ENCODE measurements at places on chromosomes 11 and 22.
A peak's percentile ranks its signal among the peaks of the same experiment; 100 is the strongest.

GRCh38 chr22:40024201-40025061 is 29.7 kb downstream of the FAM83F start:
- peak; percentile 69 for DNase-seq

DNA sequence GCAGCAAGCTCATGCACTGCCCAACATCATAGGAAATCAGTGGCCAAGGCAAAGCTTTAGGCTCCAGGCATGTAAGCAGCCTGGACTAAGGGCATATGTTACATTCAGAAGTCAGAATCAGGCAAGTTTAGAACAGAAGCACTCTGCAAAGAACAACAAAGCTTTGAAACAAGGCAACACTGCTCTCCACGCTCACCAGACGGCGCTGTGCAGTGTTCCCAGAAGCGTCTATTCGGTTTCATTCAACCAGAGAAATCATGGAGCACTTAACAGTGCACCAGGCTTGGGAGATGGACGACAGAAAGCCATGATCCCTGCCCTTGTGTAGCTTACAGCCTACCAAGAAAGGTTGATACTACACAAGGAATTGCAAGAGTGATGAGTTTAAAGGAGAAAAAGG is 555.8 kb downstream of the BUD13 start:
- DNase-seq: peak; percentile 29

- peak; percentile 82 for DNase-seq
Measured at GRCh38 chr11:35170503-35170902, 31.5 kb downstream of the CD44 start.

- peak; percentile 40 for DNase-seq
Measured at GRCh38 chr11:105609832-105610781, at the start of gene GRIA4. Gene GRIA4, plus strand, starts transcription at chr11:105610073. Its CDS starts 925 bp downstream, at chr11:105610998.

GRCh38 chr11:64566042-64566914 is 24.7 kb upstream of the SLC22A12 start:
- peak; percentile 73 for DNase-seq

DNA sequence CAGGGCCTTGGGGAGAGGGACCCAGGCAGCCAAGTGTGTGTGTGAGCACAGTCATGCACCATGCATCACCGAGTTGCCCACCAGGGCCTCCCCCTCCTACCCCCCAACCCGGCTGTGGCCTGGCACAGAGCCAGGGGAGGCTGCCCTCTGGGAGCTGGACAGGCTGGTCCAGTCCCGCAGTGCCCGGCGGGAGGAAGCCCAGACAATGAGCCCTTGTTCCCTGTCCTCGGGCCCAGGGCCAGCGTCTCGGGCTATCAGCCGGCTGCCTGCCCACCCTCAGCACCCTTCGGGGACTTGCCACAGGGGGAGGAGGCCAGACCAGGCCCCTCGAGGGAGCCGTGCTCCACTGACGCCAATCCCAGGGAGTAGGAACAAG is 4.5 kb downstream of the LRRC75B start:
- DNase-seq: no peak

DNA sequence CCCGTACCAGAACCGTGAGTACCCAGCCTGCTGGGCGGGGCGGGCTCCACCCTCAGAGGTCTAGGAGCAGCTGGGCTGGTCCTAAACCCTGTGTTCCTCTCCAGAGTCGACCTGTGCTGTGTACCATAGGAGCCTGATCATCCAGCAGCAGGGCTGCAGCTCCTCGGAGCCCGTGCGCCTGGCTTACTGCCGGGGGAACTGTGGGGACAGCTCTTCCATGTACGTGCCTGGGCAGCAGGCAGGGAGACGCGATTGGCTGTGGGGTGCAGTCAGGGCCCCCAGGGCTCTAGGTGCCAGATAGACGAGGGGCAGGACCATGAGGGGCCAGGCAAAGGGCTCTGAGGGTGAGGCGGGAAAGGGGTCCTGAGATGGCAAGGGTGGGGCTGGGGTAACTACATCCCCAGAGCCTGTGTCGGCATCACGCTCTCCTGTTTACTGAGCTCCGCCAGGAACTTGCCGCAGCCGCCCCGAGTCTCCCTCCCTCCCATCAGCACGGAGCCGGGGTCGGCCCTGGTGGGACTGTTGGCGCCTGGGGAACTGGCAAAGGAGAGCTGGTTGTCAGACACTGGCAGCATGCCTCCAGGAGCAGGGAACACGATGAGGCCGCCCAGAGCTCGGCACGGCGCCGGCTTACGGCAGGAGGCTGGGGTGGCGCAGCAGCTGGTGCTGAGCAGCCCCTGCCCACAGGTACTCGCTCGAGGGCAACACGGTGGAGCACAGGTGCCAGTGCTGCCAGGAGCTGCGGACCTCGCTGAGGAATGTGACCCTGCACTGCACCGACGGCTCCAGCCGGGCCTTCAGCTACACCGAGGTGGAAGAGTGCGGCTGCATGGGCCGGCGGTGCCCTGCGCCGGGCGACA is 22.9 kb upstream of the MUC5B start:
- DNase-seq: no peak

DNA sequence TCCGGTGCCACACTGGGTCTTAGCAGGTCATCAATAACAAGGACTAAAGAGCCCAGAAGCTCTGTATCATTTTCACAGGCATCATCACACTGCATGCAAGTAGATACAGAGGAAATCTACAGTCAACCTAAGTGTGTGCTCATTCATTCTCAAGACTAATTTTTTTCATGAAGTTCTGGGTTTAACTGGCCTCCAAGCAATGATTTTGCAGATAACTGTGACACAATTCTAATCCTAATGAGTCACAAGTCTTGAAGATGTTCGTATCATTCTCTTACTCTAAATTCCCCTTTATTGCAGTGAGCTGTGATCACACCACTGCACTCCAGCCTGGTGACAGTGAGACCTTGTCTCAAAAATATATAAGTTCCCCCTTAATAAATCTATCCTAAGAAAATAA is 2.5 kb downstream of the OR52W1 start:
- DNase-seq: peak; percentile 40

GRCh38 chr11:405323-405953 is 9.4 kb downstream of the SIGIRR start:
- peak; percentile 16 for DNase-seq

DNA sequence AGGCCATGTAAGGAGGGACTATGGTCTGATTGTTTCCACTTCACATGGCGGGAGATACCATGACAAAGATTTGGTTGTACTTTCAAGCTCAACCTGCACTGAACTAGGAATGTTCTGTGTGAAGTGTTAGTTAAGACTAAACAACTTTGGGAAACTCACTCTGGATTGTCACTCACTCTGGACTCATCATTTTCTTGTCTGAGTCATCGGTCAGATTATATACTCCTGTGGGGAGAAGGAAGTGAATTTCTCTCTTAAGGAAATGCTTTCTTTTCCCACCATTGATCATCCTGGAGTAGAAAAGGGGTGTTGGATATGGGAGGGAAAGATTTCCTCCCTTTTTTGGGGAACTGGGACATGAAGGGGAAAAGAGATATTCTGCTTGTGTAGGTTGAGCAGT is 26.9 kb upstream of the CAT start:
- DNase-seq: peak; percentile 19

GRCh38 chr11:93131709-93132108 is 66.1 kb downstream of the SLC36A4 start:
- DNase-seq: no peak

DNA sequence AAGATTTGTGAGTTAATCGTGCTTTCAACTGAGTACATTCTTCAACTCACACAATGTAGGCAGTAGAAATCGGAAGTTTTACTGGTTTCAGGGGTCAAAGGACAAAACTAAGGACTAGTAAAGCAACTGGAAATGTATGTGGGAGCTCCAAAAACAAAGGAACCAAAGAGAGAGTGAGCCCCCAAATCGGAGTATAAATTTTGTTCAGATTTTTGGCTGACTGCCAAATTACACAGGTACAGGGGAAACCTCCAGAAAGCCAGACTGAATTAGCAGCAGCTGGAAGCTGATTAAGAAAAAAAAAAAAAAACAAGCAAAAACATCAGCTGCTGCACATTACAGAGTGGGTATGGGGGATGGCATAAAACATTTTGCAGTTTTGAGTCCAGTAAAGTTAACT is 75.2 kb upstream of the GNAZ start:
- no peak for DNase-seq

GRCh38 chr11:65803797-65804492 is 17.1 kb downstream of the OVOL1 start:
- DNase-seq: no peak

GRCh38 chr11:93718057-93718563 is 23.2 kb downstream of the TAF1D start:
- DNase-seq: no peak

DNA sequence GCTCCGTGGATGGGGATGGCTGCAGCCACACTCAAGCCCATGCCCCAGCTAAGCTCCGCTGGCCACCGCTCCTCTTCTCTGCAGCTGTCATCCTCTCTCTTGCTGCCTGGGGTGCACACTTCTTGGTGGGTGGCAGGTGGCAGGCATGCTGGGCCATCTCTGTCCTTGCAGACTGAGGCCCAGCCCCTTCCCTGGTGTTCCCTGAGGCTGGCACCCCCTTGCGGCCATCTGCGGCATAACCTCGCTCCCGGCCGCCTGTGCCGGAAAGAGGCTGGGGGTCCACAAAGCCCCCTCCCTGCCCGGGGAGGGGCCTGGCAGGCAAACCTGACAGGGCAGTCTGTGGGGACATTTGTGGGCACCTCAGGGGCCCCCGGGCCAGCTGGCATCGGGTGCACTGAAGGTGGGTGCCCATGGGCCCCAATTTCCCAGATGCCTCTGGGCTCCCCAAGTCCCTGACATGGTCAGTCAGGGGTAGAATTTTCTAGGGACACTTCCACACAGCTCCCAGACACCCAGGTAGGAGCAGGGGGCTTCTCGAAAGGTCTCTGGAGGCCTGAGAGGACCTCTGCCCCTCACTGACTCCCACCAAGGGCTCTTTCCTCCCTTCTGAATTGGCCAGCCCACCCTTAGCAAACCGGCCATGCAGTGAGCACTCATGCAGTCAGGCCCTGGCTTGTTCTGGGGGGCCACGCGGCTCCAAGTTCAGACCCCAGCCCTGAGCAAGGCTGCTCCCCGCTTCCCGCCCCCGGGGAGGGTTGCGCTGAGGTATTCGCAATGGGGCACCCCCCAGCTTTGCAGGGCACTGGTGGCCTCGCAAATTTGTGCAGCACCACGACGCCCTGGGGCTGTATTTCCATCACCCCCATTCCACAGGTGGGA is 23.5 kb upstream of the TH start:
- DNase-seq: peak; percentile 37

DNA sequence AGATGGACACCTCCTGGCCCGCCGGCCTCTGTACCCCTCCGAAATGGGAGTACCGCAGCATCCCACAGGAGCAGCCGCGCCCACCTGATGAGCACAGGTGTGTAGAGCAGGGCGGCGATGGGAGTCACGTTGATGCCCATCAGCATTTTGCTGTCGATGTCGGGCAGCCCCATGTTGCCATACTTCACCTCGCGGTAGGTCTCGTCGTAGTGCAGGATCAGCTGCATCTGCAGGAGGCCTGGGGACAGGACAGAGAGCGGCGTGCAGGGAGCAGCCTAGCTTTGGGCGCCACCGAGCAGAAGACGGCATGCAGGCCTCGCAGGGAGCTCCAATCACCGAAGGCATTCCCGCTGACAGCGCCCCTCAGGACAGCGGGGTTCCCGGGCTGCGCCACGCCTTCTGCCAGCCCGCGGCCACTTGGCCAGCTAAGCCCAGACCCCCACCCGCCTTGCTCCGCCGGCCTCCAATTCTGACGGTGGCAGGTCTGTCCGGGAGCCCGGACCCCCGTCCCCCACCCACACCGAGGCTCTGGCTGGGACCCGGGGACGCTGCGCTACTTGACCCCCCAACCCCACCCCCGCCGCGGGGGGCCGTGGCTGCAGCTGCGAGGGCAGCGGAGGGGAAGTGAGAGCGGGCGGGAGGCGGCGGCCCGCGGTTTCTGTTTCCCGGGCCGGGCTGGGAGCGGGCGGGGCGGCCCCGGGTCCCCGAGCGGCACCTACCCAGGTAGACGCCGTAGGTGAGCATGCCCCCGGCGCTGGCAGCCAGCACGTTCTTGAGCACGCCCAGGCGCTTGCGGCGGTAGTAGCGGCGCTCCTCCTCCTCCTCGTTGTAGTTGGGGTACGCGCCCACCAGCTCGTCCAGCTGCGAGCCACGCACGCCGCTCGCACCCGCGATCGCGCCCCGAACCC is 705 bp downstream of the UNC93B1 start:
- DNase-seq: peak; percentile 33

DNA sequence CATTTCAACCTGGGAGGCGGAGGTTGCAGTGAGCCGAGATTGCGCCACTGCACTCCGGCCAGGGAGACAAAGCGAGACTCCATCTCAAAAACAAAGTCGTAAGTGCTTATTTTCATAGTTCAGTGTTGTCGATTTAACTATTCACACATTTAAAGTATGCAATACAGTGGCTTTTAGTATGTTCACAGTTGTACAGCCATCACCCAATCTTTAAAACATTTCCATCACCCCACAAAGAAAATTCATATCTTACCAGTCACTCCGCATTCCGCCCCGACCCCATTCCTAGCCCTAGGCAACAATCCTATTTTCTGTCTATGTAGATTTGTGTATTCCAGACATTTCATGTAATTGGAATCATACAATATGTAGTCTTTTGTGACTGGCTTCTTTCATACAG is 11.9 kb downstream of the IPO7 start:
- peak; percentile 53 for DNase-seq

DNA sequence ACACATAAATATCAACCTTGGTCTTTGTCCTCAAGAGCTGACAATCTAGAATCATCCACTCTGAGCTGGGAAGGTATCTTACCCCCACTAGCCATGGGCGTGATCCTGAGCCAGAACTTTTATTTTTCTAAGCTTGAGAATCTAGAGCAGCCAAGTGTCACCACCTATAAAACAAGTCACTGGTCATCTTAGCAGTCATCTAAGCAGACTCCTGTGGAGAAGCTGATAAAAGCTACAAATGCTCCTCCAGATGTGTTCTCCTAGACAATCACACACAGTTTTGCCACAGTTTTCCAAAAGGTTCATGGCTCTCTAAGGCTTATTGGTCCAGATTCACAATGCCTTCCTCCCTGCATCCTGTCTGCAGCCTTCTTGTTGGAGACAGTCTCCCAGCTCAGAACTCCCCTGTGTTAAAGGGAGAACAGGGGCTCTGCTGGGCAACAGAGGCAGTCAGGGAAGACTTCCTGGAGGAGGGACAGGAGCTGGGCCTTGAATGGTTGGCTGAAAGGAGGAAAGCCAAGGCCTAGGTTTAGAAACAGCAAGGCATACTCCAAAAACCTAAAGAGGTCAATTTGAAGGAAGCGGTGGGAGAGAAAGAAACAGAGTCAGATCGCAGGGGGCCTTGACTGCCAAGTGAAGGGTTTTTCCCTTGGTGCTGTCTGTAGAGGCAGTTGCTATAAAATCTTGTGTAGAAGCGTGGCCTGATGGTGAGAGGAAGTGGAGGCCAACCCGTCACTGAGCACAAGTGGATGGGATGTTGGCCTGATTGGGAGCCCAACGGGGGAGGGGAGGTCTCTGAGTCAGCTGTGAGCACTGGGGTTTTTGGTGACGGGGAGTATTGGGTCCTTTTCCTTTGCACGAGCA is 42.0 kb downstream of the ALX4 start:
- peak; percentile 29 for DNase-seq

Data from EH (cell line).